Nephron progenitor cell (in vitro differentiated cells): ENCODE measurements at places on chromosomes 2 and 18.

DNA sequence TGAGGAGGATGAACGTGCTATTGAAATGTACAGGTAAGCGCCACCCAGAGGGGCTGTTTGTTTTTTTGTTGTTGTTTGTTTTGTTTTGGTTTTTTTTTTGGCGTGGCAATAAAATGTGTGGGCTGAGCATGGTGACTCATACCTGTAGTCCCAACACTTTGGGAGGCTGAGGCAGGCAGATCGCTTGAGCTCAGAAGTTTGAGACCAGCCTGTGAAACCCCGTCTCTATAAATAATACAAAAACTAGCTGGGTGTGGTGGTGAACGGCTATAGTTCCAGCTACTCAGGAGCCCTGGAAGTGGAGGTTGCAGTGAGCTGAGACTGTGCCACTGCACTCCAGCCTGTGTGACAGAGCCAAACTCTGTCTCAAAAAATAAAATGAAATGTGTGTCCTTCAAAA, 6.2 kb downstream of the PDCL3 start:
- no peak for DNase-seq

GRCh38 chr2:128636802-128637147, 318.1 kb upstream of the HS6ST1 start:
- no peak for DNase-seq

GRCh38 chr2:168758970-168759820, 43.2 kb upstream of the NOSTRIN start:
- peak; percentile 7 for DNase-seq

DNA sequence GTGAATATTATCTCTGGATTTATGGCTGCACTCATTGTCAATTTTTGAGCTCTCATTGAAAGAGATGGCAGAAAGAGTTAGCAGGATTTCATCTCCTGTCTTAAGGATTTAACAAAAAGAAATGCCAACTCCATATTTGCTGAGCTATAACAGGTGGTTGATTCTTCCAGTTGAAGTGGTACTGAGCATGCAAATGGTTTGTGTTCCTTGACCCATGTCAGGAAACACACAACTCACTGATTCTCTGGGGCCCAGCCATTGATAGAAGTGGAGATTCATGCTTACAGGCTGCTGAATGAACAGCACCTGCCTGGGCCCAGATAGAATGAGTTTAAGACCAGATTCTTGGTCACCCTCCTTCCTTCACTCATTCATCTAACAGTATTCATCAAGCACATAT, 128.8 kb downstream of the CERS6 start:
- DNase-seq, result no peak

- DNase-seq, result peak; percentile 95
These were observed at the start of gene SNED1 for GRCh38 chr2:240997856-240998705. Gene SNED1, plus strand, starts transcription at chr2:240998618. Its CDS starts 220 bp downstream, at chr2:240998838.
